ENCODE measurements at places on chromosomes 7 and 10. TPM values are rescaled to one million over a fixed set of nuclear protein-coding genes. Genes with fewer than 3 reads are reported as not detected.

Gene FEZF1
- not detected for total RNA-seq

DNA sequence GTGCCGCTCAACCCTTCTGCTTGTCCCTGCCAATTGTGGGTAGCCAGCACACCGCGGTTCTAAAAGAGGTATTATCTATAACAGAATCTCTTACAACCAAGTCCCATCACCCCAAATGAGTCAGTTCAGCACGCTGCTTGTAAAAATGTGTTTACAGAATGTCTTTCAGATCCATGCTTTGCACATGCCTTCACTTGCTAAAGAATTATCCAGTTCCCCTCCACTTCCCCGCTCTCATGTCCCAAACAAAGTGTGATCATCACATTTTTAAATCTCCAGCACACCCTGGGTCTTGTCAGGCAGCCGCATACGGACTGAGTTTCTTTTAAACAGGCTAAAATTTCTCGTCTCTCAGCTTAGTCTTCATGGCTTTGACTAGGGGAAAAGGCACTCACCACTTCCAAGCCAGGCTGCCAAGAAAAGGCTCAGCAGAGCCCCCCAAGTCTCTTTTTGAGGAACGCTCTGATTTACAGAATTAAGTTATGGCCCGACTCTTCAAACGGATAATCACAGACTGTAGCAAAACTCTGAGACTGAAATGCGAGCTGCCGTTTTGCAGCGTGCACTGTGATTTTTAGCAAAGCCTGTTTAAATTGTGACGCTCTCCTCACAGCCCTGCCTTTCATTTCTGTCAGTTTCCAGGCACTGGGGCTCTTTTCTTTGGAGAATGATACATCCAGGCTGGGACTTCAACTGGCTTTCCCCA, 29.8 kb upstream of the FGFR2 start:
- no peak for DNase-seq

- no peak for DNase-seq
These were observed 68.1 kb downstream of the PRTFDC1 start for GRCh38 chr10:24884316-24884715.

DNA sequence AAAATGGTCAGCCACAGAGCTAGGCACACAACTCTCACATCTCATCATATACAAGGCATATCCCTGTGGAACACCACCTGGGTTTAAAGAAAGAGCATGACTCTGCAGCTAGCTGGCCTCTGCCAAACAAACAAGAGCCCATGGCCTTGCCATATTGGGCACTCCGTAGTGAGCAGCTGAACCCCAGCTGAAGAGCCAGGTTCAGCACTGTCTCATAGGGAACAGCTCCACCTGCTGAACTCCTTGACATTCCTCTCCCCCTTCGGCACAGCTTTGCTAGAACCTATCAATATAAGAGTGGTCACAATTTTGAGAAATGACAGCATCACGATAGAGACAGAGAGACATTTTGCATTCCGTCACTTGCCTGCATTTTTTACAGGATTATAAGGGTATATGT, 20.0 kb downstream of the SORCS1 start:
- DNase-seq, result no peak

DNA sequence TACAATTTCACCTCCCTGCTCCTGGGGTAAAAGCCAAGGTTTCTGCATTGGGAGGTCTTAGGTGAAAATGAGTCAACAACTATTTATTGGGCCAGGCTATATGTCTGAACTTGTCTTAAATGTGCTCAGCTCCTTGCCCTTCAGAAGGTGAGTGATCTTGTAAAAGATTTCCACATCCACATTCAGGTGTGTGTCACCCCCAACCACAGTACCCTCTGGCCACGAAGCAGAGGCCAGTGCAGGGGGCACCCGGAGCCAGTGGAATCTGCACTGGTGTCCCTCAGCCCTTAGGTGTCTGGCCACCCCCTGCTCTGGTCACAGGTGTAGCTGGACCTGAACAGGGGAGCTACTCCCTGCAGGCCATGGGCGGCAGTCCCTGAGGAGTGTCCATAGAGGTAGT, 198.5 kb downstream of the PAXIP1 start:
- DNase-seq, result no peak

Gene SERPINE1
- 1,980 TPM for total RNA-seq

All from LHCN-M2 (cell line).